ENCODE measurements at places on chromosomes 4 and X.
A peak's percentile ranks its signal among the peaks of the same experiment; 100 is the strongest.

- DNase-seq = no peak
These were observed 353 bp downstream of the NSD2 start for GRCh38 chr4:1871471-1872021.

DNA sequence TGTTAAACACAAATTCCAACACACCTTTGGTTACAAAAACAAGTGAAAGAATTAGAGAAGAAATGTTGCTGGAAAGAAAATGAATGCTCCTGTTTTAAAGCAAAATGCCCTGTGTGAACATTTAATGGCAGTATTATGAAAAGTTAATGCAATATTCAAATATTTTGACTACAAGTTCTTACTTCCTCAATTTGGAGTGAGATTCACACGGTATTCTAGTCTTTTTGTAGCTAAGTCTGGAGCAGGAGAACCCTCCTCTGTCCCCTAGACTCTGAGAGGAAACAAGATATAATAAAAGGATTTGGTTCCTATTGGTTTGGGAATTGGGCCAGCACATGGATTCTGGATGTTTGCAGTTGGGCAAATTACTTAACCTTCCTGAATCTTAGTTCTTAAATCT, 12.7 kb downstream of the MAD2L1 start:
- DNase-seq = no peak

- DNase-seq = no peak
These were observed 41.2 kb upstream of the SMAD1 start for GRCh38 chr4:145440292-145441007.

GRCh38 chr4:7698584-7698983, 241.1 kb downstream of the AFAP1 start:
- no peak for DNase-seq

GRCh38 chrX:56800801-56801200, 71.8 kb downstream of the NBDY start:
- no peak for DNase-seq

DNA sequence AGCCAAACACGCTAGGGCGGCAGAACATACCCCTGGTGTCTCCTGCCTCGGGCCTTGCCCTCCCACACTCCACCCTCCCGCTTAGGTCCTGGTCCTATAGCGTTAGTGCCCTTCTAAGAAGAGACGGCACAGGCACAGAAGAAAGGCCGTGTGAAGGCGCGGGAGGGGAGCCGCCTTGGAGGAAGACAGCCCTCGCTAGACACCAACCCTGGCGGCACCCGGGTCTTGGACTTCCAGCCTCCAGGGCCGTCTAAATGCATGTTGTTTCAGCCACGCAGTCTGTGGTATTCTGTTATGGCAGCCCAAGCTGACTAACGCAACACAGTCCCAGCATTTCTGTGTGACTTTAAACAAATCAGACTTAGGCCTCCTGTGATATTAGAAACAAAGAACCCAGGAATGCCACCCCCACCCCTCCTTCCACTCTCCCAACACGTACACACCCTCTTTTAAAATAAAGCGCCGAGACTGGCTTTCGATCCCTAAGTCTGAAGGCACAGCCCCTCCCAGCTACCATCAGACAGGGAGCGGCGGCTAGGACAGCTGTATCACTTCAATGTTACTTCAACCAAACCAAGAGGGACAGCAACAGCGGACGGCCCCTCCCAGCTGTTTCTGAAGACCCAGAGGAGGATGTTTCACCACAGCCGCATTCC, 128.0 kb downstream of the AFAP1 start:
- DNase-seq = no peak

GRCh38 chrX:56729152-56729850, at the start of gene NBDY:
Gene NBDY (plus strand): TSS chrX:56729243. CDS start chrX:56729354, 111 bp downstream.
- DNase-seq = peak; percentile 10

DNA sequence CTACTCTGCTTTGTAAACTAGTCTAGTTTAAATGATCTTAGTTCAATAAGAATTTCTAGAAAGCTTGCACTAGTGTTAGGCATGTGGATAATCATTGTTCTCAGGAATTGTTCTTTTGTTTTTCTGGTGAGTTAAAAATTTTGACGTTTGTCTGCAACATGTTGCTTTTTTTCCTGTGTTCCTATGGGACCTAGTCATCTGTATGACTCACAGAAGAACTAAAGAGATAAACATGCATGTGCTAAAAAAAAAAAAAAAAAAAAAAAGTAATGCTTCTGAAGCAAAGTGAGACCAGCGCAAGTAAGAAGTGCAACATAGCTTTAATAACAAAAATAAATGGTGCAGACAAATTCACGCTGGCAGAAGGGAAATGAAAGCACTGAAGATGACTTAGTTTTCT, 471.2 kb downstream of the IQCM start:
- no peak for DNase-seq

DNA sequence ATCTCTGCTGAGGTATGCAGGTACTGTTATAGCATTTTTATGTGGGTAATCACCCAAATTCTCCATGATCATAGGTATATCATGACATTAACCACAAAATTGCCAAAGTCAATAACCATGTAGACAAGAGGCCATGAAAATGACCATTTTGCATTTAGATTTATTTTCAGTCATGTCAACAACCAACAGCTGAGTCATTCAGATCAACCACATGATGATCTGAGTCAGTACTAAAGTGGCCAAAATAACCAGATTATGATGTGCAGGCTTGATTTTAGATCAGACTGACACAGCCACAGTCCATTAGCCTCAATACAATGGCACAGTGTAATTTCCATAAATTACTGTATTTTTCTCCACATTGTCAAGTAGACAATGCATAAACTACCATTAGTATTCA, 240.5 kb downstream of the GRIA3 start:
- no peak for DNase-seq

DNA sequence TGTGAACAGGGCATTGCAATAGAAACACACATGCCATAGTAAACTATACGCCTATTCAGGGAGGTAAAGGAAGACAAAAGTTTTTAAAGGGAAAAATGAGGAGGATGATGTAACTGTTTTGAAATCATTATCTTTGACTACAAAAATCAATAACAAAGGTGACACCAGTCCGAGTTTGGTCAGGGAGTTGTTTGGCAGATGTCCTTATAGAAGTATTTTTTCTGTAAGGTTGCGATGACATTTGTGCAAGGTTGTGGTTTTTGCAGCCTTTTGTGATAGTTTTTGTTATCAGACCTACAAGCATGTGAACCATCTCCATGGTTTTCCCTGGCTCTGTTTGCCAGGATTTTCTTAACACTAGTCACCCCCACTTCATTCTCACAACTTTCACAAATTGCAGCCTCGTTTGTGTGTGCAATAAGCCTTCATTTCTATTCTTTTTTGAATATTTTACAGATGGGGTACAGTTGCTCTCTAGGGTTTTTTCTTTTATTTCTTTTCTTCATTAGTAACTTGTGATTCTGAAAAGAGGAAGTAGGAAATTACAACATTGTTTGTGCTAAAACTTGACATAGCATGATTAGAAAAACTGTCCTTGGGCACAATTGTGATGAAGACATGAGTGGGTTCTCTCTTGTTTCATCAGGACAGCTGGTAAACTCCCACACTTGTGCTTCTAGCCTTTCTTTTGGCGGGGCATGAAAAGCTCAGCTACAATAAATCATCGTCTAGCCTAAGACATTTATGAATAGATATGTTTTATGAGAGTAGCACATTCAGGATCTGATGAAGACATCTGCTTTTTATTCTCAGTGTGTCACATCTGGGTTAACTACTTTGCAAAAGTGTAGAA, 60.2 kb upstream of the PNPLA4 start:
- no peak for DNase-seq

DNA sequence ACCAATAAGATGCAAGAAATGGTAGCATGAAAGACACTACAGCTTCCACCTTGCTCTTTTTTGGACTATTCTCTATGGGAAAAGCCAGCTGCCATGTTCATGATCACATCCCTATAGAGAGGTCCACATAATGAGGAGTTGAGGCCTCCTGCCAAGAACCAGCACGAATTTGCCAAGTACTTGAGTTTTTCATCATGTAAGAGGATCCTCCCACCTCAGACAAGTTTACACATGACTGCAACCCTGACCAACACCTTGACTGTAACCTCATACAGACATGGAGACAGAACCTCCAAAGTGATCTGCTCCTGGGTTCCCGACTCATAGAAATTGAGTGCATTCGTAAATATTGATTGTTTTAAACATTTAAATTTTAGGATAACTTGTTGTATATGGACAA, 135.2 kb upstream of the TSPAN5 start:
- DNase-seq = no peak

DNA sequence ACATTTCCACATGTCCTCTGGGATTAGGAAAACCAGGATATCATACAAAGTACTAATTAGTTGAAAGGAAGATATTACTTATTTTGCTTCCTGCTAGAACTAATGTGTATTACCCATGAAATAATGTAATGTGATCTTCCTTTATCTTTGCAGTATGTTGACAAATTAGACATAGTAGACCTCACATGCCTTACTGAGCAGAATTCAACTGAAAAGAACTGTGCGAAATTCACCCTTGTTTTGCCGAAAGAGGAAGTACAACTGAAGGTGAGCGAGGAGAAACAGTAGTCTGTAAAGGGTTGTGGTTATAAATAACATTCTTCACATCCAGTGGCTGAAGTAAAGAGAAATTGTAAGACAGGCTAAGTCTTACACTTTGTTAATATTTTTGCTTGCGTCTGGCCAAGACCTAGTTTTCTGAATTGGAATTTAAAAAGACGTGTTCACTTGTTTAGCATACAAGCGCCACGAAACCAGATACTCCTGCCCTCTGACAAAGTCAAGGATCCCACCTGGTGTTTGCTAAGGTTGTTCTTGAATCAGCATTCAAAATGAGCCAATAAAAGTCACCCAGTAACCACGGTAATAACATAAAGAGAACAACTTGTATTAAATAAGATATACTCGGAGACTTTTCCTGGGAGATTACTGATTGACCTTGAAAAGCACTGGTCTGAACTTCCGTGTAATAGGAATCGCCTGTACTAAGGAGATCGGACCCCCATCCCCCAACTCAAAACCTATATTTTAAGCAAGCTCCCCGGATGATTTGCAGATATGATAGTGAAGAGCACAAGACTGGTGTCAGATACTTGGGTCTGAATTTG, 16.9 kb downstream of the STAP1 start:
- DNase-seq = no peak

DNA sequence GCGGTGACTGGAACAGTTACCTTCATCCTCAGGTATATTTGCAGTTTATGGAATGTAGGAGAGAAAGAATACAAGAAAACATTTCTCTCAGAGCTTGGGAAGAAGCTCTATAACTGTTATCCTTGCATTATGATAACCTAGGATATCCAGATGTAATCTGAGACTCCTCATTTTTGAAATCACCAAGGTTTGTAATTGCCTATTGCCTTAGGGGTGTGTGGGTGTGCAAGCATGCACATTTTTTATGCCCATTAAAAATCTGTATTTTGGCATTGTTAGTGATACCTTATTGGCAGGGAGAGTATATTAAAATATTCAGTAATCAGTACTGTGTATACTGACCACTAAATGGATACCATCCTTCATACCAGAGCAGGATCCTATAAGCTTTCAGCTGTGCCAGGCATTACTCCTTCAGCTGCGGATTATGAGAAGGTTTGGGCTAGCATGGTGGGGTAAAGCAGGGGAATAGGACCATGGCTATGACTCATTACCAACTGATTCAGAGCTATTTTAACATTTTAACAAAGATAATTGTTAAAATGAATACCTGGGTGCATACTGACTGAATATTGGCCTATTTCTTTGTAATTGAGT, 8.3 kb downstream of the SEC24B start:
- DNase-seq = no peak

DNA sequence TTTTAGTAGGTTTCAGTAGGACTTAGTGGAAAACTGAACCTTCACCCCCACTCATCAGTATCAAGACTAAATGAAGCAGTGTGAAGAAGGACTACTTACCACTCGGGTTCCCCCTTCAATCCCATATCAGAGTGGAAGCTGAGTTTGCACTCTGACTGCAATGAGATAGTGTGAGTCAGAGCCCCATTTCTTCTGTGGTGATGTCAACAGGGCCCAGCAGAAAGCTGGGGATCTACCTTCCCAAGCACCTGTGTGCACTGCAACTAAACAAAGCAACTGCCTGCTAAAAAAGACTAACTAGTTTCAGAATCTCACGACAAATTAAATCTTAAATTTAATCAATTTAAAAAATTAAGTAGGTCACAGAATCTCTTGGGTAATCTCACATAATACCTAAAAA, 1837.0 kb upstream of the PCDH7 start:
- DNase-seq = no peak

- DNase-seq = no peak
These were observed 190.3 kb downstream of the DHX15 start for GRCh38 chr4:24394041-24394440.

GRCh38 chrX:84064164-84064563, 123.8 kb downstream of the RPS6KA6 start:
- DNase-seq = no peak

DNA sequence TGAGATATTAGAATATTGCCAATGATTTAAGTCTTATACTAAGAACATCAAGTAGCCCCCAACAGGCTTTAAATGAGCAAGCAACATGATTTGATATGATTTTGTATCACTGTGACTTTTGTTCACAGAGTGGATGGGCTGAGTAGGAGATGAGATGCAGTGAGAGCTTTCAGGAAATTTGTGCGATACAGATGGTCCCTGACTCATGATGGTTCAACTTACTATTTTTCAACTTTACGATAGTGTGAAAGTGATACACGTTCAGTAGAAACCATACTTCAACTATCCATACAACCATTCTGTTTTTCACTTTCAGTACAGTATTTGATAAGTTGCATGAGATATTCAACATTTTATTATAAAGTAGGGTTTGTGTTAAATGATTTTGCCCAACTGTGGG, 78.7 kb upstream of the NWD2 start:
- no peak for DNase-seq

GRCh38 chr4:21655031-21655430, 293.5 kb downstream of the KCNIP4 start:
- no peak for DNase-seq

- DNase-seq = no peak
These were observed 97.1 kb upstream of the NRK start for GRCh38 chrX:105725228-105725627.

DNA sequence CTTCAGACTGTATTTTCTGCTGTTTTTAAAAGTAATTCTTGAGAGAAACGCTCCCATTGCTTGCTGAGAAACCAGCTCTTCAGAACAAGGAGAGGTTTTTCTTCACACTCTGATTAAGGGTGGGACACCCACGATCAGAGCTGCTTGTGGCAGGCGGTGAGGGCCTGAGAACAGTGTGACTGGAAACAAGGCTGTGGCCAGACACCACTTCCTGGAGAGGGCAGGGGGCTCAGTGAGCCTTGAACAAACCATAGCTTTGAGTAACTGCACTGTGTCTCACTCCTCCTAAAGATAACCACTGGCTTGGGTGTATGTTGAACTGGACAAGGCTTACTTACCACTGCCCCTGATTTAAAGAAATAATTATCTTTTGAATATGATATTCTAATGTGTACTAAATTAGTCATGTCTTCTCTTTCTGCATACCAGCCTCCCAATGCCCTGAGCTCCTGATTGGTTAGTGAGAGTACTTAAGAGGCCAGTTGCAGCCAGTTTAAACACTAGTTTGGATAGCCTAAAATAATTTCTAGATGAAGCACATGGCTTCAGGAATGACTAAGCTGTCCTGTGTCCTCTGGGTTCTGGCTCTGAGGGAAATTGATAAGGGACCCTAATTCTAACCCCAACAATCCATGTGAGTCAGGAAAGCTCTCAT, 3.7 kb upstream of the GPR82 start:
- no peak for DNase-seq
